ENCODE measurements at places on chromosomes 7 and 10.

GRCh38 chr7:43626695-43627094, 43.8 kb downstream of the STK17A start:
- no peak for DNase-seq

- no peak for DNase-seq
These were observed 975.7 kb upstream of the MBL2 start for GRCh38 chr10:53748319-53748718.

GRCh38 chr10:60367431-60367830, 22.2 kb downstream of the ANK3 start:
- DNase-seq = no peak

DNA sequence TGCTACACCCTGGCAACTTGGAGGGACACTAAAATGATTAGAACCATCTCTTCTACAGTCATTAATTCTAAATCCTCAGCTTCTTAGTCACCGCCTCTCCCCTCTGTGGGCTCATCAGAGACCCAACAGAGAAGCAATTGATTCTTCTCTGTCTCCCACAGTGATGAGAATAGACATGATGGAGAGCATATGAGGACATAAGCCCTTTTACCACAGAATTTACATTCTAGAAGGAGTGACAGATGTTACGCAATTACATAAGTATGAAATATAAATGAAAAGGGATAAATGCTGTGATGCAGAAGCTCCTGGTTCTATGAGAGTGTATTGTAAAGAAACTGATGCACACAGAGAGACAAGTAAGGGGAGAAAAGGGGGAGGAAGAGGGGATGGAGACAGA, 18.1 kb upstream of the ABCB5 start:
- no peak for DNase-seq
